Glutamatergic neuron (in vitro differentiated cells): ENCODE measurements at places on chromosomes 5 and 9. TPM values are rescaled to one million over a fixed set of nuclear protein-coding genes. Genes with fewer than 3 reads are reported as not detected.

DNA sequence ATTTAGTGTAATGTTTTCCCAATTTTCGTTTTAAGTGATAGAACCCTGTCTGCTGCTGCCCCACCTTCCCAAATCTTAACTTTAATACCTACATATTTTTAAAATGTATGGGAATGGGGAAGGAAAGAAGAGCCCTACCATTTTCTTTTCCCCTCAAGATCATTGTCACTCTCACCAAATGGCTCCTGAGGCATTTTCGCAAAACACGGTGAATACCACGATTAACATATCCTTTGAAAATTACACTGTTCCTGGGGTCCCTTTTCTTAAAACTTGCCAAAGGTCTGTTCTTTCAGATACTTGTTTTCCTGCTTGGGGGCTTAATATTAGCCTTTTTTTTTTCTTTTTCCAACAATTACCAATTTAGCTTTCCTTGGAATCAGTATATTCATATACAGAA, 36.1 kb downstream of the CERT1 start:
- no peaks in the 10 kb centered on the region for H3K4me1 ChIP-seq
- no peaks in the 10 kb centered on the region for H3K27me3 ChIP-seq
- H3K4me3 ChIP-seq: no peak overlapping the region
- H3K36me3 ChIP-seq: no peaks in the 10 kb centered on the region

DNA sequence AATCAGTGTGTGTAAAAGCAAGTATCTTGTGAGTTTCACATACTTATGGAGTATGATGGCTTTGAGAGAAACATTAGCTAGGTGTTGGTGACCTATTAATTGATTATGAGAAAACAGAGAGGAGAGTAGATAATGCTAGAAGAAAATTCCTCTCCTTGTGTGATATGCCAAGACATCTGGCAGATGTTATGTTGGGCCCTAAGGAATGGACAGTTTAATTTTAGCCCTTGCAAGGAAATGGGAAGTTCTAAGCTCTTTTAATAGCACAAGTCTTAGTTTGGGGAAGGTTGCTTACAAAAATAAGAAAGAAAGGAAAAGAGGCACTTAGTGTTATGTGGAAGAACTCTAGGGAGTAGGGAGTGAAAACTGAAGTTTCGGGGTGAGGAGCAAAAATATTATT, 5.1 kb downstream of the ZNF462 start:
- peaks cover 60% of the 10 kb centered on the region for H3K4me1 ChIP-seq
- peak overlapping the region; percentile 99 for H3K4me3 ChIP-seq
- peaks cover 17% of the 10 kb centered on the region for H3K27me3 ChIP-seq

ANKRD55 gene
- total RNA-seq: not detected

GRCh38 chr9:76617497-76618175, 146.6 kb upstream of the PCA3 start:
- no peak overlapping the region for H3K27ac ChIP-seq
- no peaks in the 10 kb centered on the region for H3K36me3 ChIP-seq

ANKRD33B gene
- total RNA-seq: 14.5 TPM

PGGT1B gene
- 22.4 TPM for total RNA-seq
